Activated CD4-positive, alpha-beta T cell treated with anti-CD3 and anti-CD28 coated beads, Interleukin-2, amount 50 U/mL, for 1 hour (primary cell): ENCODE measurements at places on chromosomes 6 and 20.
A peak's percentile ranks its signal among the peaks of the same experiment; 100 is the strongest.

GRCh38 chr6:138339024-138339423, 38.7 kb upstream of the SMIM28 start:
- no peak for DNase-seq

- no peak for DNase-seq
These were observed 48.4 kb upstream of the IYD start for GRCh38 chr6:150320442-150320841.

DNA sequence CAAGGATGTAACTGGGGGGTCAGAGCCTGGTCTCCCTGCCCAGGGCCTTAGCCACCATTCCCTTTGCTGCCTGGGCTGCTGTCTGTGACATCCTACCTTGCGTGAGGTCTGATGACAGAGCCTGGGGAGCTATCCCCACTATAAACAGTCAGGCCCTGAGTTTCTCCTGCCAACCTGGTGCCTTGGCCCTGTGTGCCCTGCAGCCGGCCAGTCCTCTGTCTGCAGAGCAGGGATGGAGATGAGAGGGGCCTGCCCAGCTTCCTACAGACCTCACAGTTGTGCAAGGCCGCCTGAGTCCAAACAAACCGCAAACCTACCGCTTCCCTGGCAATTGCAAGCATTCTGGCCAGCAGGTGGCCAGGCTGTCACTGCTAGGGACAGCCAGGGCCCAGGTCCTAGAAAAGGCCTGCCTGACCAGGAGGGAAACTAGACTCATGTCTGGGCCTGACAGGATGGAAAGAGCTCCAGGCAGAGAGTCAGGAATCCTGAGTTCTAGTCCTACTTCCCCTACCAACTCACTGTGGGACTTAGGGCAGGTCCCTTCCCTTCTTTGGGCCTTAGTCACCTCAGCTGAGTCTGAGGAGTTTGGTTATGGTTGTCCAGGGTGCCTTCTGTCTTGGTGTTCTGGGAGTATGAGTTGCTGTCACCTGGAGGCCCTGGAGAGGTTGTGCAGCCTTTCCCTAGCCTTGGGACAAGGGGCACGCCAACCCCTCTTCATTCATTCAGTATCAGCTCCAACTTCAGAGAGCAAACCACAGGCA, 86.2 kb downstream of the VEGFA start:
- no peak for DNase-seq

DNA sequence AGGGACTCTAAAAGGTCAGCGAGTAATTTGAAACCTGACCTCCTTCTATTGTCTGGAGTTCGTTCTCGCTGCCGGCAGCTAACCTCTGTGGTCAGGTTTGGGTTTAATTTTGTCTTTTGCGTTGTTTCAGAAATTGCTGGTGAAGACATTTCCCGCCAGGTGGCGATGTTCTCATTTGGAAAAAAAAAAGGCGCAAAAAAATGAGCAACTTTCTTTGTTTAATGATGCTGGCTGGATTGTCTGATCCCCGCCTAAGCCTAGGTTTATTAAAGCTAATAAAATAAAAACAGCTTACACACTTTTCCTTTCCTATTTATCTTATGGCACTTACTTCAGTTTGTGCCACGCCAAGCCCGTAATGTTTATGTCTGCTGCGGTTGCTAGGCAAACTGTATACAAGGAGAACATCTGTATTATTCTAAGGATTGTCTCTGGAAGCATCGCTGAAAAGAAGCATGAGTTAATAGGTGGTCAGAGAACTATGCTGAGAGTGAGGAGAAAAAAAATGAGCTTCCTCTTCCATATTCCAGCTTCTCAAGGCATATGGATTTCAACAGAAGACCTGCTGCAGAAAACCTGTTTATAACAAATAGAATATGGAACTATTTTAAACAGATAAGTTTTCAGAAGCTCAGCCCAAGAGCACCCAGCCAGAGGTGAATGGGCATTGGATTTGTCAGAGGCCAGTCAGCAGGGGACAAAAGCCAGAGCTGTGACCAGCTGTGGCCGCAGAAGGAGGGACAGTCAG, 205.7 kb downstream of the DOK5 start:
- no peak for DNase-seq

DNA sequence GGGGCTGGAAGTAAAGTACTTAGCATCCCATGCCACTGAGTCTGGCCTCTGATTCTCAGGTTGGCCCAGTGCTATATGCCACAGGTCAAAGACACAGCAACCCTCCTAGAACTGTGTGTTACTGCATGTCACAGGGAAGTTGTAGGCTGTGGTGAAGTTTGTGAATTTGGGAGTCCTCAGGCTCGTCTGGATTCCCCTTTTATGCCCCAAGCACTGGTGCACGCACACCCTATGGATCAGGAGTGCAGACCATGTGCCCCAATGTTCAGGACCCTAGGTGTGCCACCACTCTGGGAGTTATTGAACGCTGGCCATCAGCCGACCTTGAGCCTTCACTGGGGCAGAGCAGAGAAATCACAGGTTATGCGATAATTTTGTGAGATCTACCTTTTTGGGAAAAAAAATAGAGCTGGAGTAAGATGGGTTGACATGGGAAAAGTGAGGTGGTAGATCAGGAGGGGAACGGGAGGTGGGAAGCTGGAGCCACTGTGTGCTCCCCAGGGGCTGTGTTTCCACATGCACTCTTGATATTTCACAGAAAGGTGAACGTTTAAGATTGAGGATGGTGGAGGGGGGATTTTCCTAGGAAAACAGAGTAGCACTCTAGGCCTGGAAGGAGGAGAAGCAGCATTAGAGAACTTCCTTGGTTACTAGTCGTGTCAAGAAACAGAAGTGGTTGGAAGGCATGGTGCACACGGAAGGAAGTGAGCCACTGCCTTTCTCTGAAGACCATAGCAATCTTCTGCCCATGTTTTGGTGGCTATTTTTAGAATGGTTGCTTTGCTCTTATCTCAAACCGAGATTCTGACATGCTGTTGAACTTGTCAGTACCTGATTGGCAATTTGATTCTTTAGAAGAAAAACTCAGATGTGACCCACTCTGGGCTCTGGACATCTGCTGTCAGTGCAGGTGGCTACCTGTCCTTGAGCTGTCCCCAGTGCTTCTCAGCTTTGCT, 44.1 kb downstream of the DUSP22 start:
- DNase-seq, result no peak

DNA sequence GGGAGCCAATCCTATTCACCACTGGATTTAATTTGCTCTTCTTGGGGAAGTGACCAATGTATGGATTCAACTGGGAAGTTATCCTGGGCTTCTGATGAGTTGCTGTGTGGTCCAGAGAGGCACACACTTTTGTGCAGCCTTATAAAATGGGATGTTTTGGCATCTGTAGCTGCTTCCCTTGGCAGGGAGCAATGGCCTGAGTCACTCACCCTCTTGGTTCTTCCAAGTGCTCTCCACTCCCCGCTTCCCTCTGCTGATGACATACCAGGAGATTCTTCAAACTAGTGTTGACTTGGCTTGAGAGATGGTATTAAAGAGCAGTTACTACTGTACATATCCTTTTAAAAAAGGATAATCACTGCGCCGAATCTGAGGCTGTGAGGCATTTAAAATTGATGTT, 105.8 kb downstream of the JARID2 start:
- DNase-seq, result no peak

- no peak for DNase-seq
These were observed 368.5 kb downstream of the ZFAND3 start for GRCh38 chr6:38187811-38188590.

DNA sequence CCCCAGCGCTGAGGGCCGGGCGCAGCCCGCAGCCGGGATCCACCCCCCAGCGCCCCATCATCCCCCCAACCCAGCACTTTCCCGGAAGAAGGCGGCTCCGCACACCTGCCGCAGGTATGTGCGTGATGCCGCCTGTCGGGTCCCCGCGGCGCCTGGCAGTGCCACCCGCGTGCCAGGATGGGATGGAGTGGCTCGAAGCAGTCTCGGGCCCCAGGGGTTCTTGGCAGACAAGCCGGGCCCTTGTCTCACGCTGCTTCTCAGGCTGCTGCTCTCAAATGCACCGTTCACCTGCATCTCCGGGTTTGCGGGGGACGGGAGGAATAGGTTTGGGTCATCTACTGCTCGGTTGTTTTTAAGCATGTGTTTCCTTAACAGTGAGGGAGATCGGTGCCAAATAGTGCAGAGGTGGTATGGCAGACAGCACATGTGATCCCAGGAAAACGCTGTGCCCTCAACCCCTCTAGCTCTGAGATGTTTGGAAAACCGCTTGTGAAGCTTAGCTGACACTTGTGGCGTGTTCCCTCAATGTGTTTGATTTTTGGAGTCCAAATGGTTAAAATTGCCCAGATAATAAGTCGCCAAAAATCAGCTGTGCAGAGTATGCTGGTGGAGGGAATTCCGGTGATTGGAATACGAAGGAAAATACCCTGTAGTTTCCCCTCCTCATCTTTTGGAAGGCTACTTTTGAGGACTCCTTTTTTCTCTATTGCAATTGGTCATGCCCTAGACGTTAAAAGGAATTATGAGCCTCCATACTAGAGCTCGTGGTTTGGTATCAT, 926 bp downstream of the MYLIP start:
- DNase-seq, result no peak

GRCh38 chr20:50478162-50478990, 31.8 kb upstream of the PTPN1 start:
- peak; percentile 70 for DNase-seq

DNA sequence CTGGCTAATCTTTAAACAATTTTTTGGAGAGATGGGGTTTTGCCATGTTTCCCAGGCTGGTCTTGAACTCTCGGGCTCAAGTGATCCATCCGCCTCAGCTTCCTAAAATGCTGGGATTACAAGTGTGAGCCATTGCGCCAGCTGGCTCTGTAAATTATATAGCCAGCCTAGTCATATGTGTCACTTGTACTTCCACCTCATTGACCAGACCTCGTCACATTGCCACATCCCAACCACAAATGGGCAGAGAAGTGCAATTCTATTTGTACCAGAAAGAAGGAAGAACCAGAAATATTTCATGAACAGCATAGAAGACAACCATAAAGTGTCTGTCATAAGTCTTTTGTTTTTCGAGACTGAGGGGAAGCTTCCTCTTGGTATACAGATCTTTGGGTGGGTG, 304.9 kb upstream of the RNF24 start:
- DNase-seq, result no peak

GRCh38 chr20:25018425-25018824, 25.9 kb upstream of the APMAP start:
- no peak for DNase-seq

DNA sequence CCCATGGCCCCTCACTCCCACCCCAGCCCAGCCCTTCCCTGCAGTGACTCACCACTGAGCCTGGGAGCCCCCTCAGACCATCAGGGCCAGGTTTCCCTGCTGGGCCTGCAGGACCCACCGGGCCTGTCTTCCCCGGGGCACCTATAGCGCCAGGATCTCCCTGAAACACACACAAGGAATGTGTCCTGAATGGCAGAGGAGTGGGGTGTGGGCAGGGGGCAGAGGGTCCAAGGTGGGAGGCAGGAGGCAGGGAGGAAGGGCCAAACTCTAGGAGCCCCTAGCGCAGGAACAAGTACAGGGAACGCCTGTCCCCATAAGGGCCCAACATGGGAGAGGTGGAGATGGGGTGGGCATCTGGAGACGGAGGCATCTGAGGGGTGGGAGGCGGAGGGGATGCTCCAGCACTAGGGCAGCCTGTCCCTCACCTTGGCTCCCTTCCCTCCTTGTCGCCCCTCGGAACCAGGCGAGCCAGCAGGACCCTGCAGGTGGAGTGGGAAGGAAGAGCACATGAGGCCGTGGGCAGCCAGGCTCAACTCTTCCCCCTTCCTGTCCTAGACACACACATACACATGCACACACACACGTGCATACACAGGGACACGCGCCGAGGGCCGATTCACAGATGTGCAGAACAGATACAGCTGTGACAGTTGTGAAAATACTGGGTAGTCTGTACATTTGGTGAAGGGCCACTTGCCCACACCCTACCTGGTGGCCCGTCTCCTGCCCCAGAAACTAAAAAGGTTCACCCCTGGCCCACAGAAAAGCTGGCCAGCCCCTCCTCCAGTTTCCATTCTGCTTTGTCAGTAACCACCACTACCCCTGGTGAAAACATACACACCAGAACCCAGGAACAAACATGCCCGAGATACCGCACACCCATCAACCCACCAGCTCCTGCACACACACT, 24.6 kb downstream of the COL11A2 start:
- DNase-seq, result no peak

GRCh38 chr6:21729431-21729830, 135.9 kb downstream of the SOX4 start:
- DNase-seq, result no peak

GRCh38 chr6:87070741-87071140, 24.2 kb downstream of the CGA start:
- DNase-seq, result no peak

- DNase-seq, result no peak
These were observed 43.2 kb upstream of the OGFRL1 start for GRCh38 chr6:71245265-71246049.

DNA sequence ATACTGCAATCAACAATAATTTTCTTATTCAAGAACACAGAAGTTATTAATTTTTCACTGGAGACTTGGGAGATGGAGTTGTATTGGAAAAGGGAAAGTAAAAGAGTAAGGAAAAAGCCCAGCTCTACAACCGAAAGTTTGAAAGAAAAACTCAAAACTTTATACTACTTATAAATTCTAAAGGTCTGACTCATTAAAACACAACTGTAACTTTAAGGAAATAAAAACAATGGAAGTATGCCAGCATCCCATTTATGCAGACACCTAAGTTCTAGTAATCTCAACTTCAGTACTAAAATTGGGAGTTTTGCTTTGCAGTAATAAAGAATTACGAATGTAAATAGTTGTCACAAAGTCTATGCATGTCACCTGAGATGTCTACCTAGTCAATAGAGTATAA, 80.6 kb downstream of the IRAK1BP1 start:
- DNase-seq, result no peak

DNA sequence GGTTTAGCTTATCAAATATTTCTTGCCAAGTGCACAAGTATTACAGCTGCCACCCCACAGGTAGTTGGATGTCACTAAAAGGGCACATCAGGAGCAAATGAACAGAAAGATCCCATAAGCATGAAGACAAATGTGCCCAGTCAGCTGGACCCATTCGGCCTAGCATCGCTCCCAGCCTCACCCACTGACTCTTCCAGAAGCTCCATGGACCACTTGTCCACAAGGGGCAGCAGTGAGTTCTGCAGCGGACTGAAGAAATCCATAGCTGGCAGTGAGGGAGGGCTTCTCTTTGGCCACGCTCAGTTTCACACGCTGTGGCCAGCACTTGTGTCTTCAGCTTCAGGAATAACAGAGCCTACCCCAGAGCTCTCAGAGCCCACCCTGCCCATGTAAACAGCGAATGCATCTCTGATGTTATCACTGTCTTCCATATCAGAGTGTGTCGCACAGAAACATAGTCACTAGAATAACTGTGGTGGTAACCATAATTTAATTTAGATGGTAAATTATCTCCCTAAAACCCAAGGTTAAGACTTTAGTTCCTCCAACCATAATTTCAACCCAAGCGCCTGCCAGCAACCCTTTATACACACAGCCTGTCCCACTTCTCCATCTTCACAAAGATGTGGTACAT, 15.8 kb downstream of the CGA start:
- peak; percentile 43 for DNase-seq

DNA sequence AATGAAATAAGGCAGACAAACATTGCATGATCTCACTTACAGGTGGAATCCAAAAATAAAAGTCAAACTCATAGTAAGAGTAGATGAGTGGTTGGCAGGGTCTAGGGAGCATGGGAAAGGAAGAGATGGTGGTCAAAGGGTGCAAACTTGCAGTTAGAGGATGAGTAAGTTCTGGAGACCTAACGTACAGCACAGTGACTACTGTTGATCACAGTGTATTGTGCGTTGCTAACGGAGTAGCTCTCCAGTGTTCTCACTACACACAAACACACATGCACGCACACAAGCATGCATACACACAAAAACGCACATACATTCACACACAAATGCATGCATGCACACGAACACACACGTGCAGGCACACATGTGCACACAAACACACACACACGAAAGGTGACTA, 54.9 kb downstream of the LY86 start:
- no peak for DNase-seq

GRCh38 chr6:63816982-63817436, 181.4 kb downstream of the PHF3 start:
- no peak for DNase-seq
